Endothelial cell of coronary artery (primary cell): ENCODE measurements at places on chromosomes 11 and 22. TPM values are rescaled to one million over a fixed set of nuclear protein-coding genes. Genes with fewer than 3 reads are reported as not detected.

Gene HTR3B
- not detected in 2 replicates for total RNA-seq

Gene PGA5
- total RNA-seq, result not detected in 2 replicates

Gene FAM111B
- 6.3 and 12.1 TPM in 2 replicates for total RNA-seq

Gene UQCC3
- total RNA-seq, result 12.2 and 12.8 TPM in 2 replicates

Gene SLC22A12
- total RNA-seq, result not detected in 2 replicates

Gene DKK3
- 179 and 288 TPM in 2 replicates for total RNA-seq
